Retina (tissue), 1 donor: ENCODE measurements at places on chromosomes 2 and 18.

DNA sequence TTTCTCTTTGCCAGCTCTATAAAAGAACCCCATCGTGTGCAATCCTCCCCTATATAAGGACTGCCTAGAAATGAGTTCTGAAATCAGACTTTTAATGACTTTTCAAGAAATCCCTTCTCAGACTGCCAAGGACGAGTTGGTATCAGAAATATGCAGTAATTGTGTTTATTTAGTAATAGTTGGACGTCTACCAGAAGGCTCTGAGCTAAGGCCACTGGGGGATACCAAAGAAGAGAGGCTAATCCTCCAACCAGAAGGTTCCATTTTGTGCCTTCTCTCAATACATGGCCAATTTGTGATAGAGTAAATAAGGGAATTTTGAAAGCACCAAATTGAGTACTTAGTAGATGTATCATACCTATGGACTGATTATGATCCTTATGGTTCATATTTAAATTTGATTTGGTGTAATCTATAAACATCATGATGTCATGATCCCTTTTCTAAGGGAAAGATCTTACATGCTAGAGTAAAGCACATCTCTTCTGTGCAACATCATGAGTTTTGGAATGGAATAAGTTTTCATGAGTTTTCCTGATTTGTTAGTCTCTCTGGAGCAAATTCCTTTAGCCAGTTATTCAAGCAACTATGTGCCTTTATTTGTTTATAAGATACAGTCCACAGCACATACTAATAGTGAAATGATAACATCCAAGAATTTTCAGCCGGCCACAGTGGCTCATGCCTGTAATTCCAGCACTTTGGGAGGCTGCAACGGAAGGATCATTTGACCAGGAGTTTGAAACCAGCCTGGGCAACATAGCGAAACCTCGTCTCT, 82.2 kb upstream of the LTBP1 start:
- no peak for DNase-seq

GRCh38 chr2:224310943-224311625, 90.8 kb downstream of the FAM124B start:
- no peak for DNase-seq

- DNase-seq, result no peak
Measured at GRCh38 chr18:61973273-61974115, 80.7 kb upstream of the RNF152 start.

- no peak for DNase-seq
Measured at GRCh38 chr2:224687156-224687555, 29.0 kb downstream of the CCDC195 start.

DNA sequence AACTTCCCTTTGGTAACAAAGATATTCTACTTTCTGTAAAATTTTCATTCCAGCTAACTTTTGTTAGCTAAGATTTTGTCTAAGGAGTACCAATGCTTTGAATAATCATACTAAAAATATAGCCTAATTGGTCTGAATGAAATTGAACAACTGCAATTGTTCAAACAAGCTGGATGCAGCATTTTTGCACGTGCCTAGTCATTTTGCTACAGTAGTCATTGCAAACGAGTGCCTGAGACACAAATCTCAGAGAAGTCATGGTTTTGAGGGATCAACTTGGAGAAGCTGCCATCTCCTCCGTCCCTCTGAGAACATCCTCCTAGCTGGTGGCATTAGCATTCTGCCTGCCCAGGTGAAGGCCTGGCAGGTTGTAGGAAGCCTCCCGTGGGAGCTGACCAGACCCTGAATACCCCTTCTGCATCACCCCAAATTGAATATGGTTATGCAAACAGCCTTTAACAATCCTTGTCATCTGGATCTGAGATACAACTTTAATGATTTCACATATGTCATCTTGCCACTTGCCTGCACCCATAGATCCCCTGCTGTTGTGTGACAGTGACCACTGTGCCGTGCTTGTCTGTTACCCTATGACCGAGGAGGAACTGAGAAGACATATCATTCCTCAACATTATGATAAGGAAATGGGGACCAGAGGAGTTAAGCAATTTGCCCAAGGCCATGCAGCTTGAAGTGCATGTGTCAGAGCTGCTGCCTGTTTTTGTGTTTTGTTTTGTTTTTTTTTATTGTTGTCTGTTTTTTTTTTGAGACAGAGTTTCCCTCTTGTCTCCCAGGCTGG, 29.1 kb upstream of the MGAT4A start:
- DNase-seq, result no peak

- DNase-seq, result no peak
Measured at GRCh38 chr2:172457536-172457935, 30.1 kb downstream of the ITGA6 start.

GRCh38 chr2:69720404-69720803, 21.5 kb upstream of the ANXA4 start:
- DNase-seq, result no peak

- DNase-seq, result no peak
Measured at GRCh38 chr2:169237286-169237685, 125.0 kb downstream of the LRP2 start.

DNA sequence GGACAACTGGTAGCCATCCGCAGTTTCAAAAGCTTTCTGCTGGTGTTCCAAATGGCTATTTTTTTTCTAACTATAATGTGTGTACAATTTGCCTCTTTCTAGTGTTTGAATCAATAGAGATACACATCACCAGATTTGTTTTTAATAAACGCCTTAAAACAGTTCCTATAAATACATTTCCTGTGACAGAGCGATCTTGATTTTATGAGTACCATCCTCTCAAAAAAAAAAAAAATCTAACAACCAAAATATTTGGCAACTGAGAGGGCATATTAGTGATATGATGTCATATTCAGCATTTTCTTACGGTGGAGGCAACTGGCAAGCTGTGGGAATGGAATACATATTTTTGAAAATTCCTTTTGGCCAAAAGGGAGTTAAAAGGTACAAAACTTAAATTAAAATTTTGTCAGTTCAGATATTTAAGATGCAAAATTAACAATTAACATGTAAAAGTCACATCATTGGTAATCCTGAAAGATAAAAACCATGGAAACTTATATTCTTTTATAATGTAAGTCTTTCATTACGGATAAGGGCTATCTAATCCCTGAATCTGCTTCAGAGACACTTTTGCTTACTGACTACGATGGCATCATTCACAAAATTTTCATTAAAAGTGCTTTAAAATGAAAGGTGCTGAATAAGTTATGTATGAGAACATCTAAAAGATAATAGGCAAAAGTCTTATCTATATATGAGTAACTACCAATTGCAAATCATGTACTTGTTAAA, 268.4 kb downstream of the TCF4 start:
- no peak for DNase-seq
